PC-9 (cell line): ENCODE measurements at places on chromosomes 6 and 20. TPM values are rescaled to one million over a fixed set of nuclear protein-coding genes. Genes with fewer than 3 reads are reported as not detected.

The SLC17A9 gene
- total RNA-seq, result 0.20 and 0.22 TPM in 2 replicates

The C6orf58 gene
- total RNA-seq, result not detected in 2 replicates

The FKBP1C gene
- total RNA-seq, result 0.46 TPM in 1 of 2 replicates, not detected in the other

The ENPP4 gene
- 6.2 and 7.1 TPM in 2 replicates for total RNA-seq

The SNAP25 gene
- not detected in 2 replicates for total RNA-seq

The SMIM28 gene
- not detected in 2 replicates for total RNA-seq

DNA sequence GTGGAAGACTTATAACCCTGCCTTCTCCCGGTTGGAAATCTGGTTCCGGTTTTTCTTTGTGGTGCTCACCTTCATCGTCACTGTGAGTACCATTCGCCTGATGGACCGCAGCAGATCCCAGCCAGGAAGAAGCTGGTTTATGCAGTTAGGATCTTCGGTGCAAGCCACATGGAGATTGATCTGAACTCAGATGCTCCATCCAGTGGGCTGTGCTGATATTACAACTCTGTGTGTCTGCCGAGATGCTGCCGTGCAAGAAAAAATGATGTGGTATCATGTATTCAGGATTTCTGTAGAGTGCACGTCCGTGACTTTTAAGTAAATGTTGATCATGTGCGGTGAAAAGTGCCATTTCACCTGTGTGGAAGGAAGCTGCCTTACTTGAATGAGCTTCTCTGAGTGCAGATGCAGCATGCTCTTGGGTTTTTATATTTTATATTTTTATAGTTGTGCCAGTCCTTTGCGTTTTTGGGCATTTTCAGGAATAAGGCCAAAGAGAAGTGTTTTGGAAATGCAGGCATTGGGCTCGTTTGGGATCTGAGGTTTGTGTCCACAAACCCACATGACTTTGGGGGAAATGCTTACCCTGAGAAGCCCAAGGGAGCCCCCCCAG, 39.2 kb downstream of the DYNLT1 start:
- H3K27ac ChIP-seq, result no peak overlapping the region
- peaks cover 19% of the 10 kb centered on the region for H3K36me3 ChIP-seq
- no peaks in the 10 kb centered on the region for H3K27me3 ChIP-seq
- no peaks in the 10 kb centered on the region for H3K4me1 ChIP-seq

GRCh38 chr20:34541264-34541901, 17.1 kb upstream of the MAP1LC3A start:
- no peak for DNase-seq
- no peak overlapping the region for H3K4me3 ChIP-seq
- H3K4me1 ChIP-seq, result no peaks in the 10 kb centered on the region
- H3K36me3 ChIP-seq, result peaks cover 4% of the 10 kb centered on the region; the same call in 1 of the 2 replicates
- no peak overlapping the region for H3K27ac ChIP-seq
- H3K27me3 ChIP-seq, result no peaks in the 10 kb centered on the region

DNA sequence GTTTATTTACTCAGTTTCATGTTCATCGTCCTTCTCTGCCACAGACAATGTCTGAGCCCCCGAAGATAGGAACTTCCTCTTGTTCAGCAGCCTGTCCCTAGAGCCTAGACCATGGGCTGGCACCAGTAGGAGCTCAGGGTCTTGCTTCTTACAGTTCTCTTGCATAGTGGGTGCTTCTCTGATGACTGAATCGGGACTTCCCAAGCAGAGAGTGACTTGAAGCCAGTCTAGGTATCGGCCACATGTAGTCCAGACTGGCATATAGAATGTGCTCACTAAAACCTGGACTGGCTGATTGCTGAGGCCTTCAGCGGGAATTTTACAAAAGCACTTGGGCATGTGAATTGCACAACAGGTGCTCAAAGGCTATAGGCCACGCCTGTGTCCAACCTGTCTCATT, 52.0 kb downstream of the PRDM1 start:
- no peaks in the 10 kb centered on the region for H3K36me3 ChIP-seq
- peaks cover 44% of the 10 kb centered on the region for H3K4me1 ChIP-seq
- H3K27ac ChIP-seq, result no peak overlapping the region
- H3K27me3 ChIP-seq, result no peaks in the 10 kb centered on the region
- H3K4me3 ChIP-seq, result no peak overlapping the region
- no peak for DNase-seq

GRCh38 chr6:167731216-167731615, 95.5 kb upstream of the AFDN start:
- no peaks in the 10 kb centered on the region for H3K4me1 ChIP-seq
- peaks cover 63% of the 10 kb centered on the region for H3K27me3 ChIP-seq
- no peak for DNase-seq
- no peak overlapping the region for H3K27ac ChIP-seq

DNA sequence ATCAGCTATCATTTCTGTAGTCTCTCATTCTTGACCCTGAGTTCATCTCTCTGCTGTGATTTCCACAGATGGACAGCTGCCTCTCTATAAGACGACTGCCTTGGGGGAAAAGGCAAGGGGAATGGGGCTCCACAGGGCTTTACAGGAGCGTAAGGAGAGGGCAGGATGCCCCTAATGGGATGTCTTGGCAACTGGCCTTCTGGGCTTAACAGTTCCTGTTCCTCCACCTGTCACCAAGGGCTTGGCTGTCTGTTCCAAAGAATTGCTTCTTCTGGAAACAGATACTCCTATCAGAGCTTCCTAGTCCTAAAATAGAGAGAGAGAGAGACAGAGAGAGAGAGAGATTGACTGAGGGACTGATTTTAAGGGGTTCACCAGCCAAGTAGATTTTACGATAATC, 181.9 kb downstream of the TMEM200A start:
- no peaks in the 10 kb centered on the region for H3K27me3 ChIP-seq
- no peak for DNase-seq
- no peak overlapping the region for H3K4me3 ChIP-seq

DNA sequence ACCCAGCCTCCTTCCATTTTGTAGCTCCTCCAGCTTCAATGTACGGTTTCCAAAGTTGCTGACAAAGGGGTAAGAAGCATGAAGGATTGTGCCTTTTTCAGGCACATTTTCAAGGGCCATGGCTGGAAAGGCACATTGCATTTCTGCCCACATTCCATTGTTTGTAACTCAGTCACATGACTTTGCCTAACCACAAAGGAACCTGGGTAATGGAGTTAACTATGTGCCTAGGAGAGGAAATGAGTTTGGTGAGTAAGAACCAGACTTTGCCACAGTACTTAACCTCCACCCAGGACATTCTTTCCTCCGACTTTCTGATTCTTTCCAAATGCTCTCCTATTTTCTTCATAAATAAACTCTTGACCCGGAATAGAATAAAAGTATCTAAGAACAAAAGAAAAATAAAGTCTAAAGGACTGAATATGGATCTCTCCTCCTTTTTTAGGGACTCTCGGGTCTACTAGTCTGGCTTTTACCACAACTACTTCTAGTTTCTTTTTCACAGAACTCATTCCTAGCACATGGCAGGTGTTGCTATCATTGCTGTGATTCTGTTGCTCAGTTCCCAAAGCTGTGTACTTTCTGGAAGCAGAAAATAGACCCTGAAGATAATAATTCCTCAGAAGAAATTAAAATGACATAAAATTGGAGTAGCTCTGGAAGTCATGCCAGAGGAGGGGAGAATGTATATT, 81.5 kb upstream of the ISM1 start:
- H3K27me3 ChIP-seq, result no peaks in the 10 kb centered on the region
- H3K27ac ChIP-seq, result no peak overlapping the region
- no peak for DNase-seq
- H3K4me3 ChIP-seq, result no peak overlapping the region
- no peaks in the 10 kb centered on the region for H3K36me3 ChIP-seq
- no peaks in the 10 kb centered on the region for H3K4me1 ChIP-seq

DNA sequence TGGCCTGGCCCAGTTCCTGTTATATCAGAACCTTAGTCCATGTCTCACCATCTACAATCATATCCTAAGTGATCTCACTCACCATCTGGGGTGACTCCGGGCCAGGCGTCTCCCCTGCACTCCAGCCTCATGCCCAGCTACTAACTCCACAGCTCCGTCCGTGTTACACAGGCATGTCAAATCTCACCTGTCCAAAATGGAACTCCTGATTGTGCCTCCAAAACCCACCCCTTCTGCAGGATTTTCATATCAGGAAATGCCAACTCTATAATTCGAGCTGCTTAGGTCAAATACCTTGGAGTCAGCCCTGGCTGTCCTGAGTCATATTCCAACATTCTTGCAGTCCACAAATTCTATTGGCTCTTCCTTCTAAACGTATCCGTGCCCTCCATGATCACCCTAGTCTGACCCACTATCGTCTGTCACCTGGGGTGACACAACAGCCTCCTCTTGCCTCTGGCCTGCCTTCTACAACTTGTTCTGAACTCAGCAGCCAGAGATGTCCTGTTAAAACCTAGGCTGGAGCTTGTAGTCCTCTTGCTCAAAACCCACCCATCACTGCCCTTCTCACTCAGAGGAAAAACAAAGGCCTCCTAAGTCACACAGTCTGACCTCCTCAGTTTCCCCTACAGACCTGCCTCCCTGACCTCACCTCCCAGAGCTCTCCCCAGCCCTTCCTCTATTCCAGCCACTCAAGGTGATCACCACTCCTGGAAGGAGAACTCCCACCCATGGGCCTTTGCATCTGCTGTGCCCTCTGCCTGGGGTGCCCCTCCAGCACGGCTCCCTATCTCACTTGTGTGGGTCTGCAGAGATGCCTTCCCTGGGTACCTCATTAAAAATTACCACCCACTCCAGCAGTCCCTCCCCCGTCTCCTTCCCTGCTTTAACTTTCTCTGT, 85.3 kb upstream of the SIRPA start:
- H3K36me3 ChIP-seq, result no peaks in the 10 kb centered on the region
- H3K27me3 ChIP-seq, result no peaks in the 10 kb centered on the region
- peak; percentile 96 for DNase-seq
- H3K4me3 ChIP-seq, result no peak overlapping the region

GRCh38 chr6:131045139-131045538, 17.9 kb downstream of the EPB41L2 start:
- no peaks in the 10 kb centered on the region for H3K36me3 ChIP-seq
- H3K27ac ChIP-seq, result no peak overlapping the region
- H3K27me3 ChIP-seq, result no peaks in the 10 kb centered on the region
- no peaks in the 10 kb centered on the region for H3K4me1 ChIP-seq
- H3K4me3 ChIP-seq, result no peak overlapping the region
- DNase-seq, result no peak

DNA sequence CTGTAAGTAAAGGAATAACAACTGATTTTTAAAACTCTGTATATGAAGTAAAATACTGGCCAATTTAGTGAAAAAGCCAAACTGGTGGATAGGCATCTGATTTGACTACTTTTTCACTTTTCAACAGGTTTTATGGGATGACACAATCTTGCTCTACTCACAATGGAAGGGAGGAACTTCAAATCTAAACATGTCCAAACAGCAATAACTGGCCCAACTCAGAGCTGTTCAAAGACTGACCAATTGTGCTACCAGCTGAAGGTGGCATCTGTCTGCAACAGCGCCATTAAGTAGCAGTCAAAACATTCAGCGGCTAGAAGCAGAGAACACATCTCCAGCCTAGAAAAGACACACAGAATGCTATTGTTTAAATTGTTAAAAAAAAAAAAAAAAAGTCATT, 44.6 kb downstream of the SESN1 start:
- peaks cover 18% of the 10 kb centered on the region for H3K4me1 ChIP-seq
- DNase-seq, result no peak
- no peak overlapping the region for H3K4me3 ChIP-seq
- no peaks in the 10 kb centered on the region for H3K27me3 ChIP-seq
- H3K36me3 ChIP-seq, result no peaks in the 10 kb centered on the region
- H3K27ac ChIP-seq, result no peak overlapping the region

- DNase-seq, result no peak
- no peaks in the 10 kb centered on the region for H3K36me3 ChIP-seq
These were observed 5.5 kb downstream of the BTN2A2 start for GRCh38 chr6:26388441-26388840.

DNA sequence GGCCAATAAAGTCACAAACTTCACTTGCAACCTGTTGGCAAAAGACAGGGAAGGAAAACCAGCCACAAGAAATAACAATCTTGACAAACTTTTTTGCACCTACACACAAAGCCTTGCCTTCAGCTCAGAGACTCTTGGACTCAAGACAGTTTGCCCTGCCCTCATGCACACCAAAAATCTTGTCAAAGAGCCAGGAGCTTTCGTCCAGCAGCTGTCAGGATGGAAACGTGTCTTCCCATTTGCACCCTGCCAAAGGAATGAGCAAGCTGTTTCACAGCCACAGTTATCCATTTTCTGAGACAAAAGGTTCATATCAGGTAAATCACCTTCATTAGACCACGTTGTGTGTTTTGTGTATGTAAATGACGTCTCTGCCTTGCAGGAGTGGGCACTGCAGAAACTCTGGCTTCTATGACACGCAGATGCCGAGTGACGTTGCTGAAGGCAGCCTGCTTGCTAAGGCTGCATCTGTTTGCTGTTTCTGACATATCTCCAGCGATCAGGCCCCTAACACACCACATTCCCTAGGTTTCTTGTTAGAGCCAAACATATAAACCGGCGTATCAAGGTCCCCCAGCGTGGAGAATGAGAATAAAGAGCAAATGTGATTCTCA, 193.4 kb downstream of the SYNDIG1 start:
- no peaks in the 10 kb centered on the region for H3K27me3 ChIP-seq
- no peaks in the 10 kb centered on the region for H3K36me3 ChIP-seq
- DNase-seq, result no peak
- no peak overlapping the region for H3K27ac ChIP-seq
- no peak overlapping the region for H3K4me3 ChIP-seq

GRCh38 chr6:149887343-149887742, 10.6 kb downstream of the RAET1E start:
- H3K27ac ChIP-seq, result peak overlapping the region; percentile 84
- H3K4me3 ChIP-seq, result no peak overlapping the region
- peaks cover 36% of the 10 kb centered on the region for H3K4me1 ChIP-seq
- no peaks in the 10 kb centered on the region for H3K36me3 ChIP-seq
- peak; percentile 91 for DNase-seq
